ENCODE measurements at places on chromosomes 13 and 19.

- DNase-seq, result no peak
Measured at GRCh38 chr13:60230593-60230992, 66.9 kb upstream of the DIAPH3 start.

GRCh38 chr19:46449228-46449627, 20.5 kb upstream of the PNMA8C start:
- no peak for DNase-seq

DNA sequence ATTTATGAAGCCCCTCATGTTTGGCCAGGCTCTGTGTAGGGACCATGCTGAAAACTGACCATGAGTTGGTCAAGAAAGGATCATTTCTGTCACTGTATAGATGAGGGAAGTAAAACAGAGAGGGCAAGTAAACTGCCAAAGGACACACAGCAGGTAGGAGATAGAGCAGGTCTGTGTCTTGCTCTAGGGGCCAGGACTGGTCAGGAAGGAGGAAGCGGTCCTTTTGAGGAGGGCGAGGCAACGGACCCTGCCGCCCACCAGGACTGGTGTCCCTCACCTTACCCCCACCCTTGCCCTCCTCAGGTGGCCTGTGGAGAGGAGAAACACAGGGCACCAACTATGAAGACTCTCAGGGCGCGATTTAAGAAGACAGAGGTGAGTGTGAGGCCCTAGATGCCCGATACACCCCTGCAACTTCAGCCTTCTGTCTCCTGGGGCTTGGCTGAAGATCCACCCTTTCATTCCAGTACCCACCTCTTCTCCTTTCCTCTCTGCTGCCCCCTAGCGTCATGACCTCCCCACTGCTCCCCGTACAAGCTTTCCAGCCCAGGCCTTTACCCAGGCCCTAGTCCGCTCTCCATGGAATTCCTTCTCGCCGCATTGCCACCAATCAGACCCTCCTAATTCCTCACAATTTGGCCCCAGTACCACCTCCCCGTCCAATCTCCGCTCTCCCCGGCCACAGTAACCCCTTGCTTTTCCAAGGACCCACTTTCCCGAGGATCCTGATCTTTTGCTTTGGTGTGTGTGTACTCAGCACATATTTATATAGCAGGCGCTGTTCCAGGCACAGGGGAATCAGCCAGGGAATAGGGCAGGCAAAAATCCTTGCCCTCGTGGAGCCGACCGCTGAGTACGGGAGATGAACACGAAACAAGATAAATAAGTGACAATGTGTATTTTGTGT, 3.9 kb downstream of the ANKRD24 start:
- DNase-seq, result peak; percentile 62

GRCh38 chr13:78383071-78383484, 220.3 kb downstream of the POU4F1 start:
- no peak for DNase-seq

DNA sequence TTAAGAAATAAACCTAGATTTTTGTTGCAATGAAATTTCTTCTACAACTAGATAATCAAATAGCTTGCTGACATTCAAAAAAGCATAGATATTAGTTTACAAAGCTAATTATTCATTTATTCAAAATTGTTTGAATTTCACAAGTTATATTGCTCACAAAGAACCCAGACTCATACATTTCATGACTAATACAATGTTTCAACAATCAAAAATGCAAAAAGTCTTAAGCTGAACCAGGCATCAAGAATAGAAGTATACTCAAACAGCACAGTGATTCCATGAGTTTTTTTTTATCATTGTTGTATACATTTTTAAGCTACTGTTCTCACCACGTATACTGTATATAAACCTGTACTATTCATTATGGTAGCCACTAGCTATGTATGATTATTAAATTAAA, 51.0 kb downstream of the DIAPH3 start:
- DNase-seq, result no peak

GRCh38 chr19:13887018-13887436, 10.1 kb downstream of the NANOS3 start:
- no peak for DNase-seq

DNA sequence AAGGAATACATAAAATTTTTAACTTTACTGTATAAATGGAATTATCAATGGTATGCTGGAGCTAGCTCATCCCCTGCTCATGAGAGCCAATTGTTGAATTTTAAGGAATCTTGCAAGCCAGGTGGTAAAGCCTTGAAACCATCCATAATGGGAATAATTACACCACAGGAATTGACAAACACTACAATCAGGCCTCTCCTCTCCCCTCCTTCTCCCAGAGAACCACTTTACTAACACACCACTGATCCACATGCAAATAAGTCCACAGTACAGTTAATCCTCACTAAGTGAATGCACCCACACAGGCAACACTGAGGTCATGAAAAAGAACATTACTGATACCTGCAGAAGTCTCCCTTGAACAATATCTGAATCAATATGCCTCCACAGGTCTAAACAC, 140.5 kb downstream of the KLF12 start:
- no peak for DNase-seq
